ENCODE measurements at places on chromosomes 3 and 15.

DNA sequence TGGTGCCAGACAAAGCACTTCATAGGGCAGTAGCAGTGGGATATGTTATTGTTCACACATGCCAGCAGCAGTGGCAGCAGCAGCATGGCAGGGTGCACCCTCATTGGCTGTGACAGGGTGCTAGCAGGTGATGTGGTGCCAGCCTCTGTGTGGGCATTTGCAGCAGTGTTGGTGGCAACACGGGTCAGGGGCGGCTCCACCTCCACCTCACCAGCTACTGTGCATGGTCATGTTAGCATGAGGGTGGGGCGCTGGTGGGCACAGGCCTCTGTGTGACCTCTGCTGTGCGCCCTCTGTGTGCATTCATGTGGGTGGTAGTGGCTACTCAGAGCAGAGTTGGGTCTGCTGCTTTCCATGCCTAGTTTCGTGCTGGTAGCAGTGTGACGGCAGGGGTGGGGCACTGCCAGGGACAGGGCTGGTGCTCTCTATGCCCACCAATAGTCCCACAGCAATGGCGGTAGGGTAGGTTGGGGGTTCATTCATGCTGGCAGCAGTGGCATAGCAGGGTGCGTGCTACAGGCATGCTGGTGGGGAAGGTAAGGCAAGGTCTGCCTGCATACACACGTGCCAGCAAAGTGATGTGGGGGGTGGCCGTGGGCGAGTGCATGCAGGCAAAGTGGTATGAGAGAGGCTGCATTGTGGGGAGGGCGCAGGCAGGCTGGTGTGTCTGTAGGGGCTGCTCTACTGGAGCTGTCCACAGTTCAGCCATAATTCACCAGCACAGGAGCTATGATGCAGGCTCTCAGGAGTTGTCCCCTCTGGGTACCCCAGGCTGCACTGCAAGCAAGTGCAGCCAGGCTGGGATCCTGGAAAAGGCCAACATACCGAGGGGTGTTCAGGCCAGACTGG lies 402.7 kb downstream of the GRM7 start:
- DNase-seq = no peak

- no peak for DNase-seq
Observed at GRCh38 chr3:195129644-195130492, 141.1 kb downstream of the XXYLT1 start.

DNA sequence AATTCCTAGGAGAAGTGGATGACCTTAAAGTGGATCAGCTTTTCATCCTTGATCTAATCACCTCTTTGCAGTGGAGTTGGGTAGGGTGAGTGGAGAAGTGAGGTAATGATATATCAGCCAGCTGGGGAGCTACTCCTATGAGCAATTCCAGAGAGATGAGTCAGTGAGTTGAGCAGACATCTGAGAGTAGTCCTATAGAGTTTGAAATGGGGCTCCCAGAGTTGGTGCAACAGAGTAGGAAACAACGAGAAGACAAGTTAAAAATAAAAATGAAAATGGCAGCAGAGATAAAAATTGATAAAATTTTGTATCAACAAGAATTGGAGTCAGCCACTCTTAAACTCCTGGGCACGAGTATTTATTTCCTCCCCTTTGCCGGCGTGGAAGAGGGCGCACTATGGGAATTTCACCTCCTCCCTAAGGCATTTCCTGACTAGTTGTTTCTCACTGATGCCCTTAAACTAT lies 150.8 kb upstream of the DPH6 start:
- no peak for DNase-seq

- DNase-seq = no peak
Observed at GRCh38 chr3:113575206-113575605, 42.9 kb downstream of the SIDT1 start.

DNA sequence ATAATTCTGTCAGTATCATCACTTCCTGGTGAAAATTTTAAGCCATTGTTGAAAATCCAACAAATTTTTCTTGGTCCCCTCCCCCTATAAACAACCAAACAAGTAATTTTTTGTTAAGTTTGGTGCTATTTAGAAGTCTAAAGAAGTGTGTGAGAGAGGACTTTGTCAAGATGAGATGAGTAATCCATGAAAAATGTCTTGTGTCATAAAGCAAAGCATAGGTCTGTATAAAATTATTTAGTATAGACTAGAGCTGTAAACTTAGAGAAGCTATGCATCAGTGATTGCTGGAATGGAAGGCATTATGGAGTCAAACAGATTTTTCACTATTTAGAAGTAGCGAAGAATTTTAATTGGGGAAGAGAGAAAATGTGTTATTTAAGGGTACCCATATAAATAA lies 31.4 kb downstream of the MAPK6 start:
- DNase-seq = no peak

DNA sequence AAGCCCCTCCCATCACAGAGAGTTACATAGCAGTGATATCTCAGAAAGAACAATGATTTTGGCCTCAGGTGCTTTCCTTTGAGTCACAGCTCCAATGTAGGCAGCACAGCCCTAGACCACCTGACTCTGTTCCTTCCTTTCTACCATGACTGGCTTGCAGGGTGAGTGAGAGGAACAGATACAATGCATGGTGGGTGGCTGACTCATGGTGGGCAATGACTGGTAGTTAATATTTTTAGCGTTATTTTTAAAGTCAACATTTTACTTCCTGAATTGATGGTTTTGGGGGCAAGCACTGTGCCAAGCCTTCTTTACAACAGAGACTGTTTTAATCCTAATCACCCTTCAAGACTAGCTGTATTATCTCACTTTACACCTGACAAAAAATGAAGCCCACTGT lies 32.8 kb upstream of the ST3GAL6 start:
- DNase-seq = no peak

GRCh38 chr15:41941644-41942415 lies 30.5 kb downstream of the EHD4 start:
- DNase-seq = no peak

GRCh38 chr3:65905771-65906170 lies 132.9 kb downstream of the MAGI1 start:
- DNase-seq = no peak

GRCh38 chr3:32733631-32734229 lies 48.7 kb downstream of the CNOT10 start:
- DNase-seq = peak; percentile 50

DNA sequence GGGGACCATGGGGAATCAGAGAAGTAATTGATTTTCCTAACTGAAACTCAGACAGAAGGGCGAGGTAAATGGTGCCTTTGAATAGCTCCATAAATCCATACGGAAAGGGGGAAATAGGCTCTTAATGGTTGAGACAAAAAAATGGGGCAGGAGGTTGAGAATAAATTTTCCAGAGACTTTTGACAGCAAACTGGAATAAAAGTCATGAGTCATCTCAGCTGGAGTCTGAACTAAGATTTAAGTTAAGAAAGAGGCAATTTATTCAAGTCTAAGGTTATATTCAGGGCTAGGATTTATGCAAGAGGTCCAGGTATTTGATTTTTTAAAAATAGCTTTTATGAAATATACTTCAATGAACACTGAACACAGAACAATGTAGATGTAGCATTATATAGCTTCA lies 238.7 kb upstream of the RORA start:
- DNase-seq = no peak

Measured in T47D (cell line).